ENCODE measurements at places on chromosomes 6 and 20.

DNA sequence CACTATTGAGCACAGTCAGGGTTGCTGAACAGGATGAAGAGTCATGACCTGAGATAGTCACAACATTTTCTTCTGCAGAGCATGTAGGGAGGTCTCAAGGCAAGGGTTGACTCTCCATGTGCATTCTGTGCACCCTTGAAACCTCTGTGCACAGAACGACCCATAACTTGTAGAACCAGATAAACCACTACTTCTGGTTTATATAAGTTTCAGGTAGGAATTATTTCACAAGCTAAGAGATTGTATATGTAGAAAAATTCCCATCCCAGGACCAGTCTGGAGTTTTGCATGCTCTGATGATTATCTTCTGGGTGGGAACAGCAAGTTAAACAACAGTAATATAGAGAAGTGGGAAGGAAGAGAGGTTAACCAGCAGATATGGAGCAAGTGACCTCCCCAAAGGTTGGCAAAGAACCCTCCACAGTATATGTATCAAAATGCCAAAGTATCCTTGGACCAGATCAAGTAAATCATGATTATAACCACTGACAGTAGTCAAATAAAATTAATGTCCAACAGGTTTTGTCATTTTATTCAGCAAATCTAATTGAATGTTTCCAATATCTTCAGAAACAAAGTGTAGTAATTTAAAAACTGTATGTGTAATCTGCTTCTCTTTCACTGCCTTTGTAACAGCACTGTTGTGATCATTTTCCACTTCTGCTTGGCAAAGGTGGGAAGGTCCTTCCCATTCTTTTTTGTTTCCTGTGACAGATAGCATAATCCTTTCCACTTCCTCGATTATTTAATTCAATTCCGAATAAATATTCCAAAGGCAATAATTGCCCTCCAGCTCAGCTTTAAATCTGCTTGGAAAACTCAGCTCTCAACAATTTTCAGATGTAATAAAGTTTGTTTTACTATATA lies 104.4 kb downstream of the SYNE1 start:
- no peak for DNase-seq

GRCh38 chr20:50354721-50355589 lies 155.2 kb upstream of the PTPN1 start:
- no peak for DNase-seq

DNA sequence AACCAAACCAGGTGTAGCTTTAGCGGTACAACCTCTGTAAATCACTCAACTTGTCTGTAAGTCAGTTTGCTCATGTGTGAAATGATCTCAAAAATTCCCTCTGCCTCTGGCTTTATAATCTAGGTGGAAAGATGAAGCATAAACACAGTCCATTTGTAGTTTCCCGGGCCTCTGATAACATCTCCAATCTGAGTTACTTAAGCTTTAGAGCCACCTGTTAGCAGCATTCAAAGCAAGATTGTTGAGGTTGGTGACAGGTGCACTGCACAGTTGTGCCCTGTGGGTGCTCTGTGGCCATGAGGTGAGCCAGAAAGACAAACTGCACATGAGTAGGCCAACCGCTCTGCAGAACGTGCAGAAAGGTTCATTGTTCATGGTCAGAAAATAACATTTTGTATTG lies 53.7 kb downstream of the MOCS1 start:
- DNase-seq = no peak

- no peak for DNase-seq
Measured at GRCh38 chr6:116118608-116119007, 7.3 kb downstream of the COL10A1 start.

DNA sequence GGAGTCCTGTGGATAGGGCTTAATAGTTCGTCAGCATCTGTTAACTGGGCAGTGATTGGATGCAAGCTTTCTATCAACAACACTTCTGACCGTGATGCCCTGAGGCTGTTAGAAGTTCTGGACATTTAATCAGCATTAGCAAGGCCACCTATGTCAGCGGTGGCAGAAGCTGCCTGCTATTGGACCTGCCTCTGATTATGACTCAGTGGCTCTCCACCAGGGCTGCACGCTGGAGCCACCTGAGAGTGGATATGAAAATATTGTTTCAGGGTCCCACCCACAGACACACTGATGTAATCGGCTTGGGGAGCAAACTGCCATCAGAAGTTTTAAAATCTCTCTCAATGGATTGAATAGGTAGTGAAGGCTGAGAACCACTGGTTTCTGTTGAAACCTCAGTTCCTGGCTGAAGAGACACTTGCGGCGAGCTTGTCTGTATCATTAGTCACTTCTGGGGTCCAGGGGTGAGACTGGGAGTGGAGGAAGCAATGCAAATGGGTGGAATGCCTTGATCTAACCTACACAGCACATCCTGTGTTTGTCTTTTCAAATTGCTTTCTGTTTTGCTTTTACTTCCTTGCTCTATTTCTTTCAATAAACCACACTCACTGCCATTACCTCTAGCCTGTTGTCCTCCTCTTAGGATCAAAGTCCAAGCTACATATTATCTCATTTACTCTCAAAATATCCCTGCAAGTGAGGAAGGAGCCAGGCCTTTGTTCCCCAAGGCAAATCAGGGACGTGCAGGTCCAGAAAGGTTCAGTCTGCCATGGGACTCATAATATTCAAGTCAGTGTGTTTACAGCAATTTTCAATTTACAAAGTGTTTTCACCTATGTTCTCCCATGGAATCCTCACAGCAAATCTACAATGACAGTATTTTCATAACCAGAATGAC lies 4.2 kb downstream of the CLIC5 start:
- DNase-seq = no peak

DNA sequence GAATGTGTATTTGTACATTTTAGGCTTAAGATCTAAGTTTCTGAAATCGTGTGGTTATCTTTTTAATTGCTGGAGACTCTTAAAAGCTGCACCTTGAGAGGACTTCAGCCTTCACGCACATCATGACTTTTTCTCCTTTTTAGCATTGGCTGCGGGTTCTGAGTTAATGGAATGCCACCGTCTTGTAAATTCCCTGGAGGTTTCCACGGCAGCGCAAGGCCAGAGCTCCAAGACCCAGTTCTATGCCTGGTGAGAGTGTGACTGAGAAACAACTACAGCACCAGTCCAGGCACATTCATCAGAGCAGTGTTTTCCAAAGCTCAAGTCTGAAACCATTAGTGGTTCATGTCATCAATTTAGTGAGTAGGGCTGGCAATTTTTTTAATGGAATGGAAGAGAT lies 23.0 kb downstream of the PRR18 start:
- no peak for DNase-seq

- DNase-seq = no peak
Measured at GRCh38 chr6:45548657-45549515, 171.2 kb upstream of the SUPT3H start.

GRCh38 chr6:53437557-53438202 lies 88.9 kb upstream of the ELOVL5 start:
- DNase-seq = no peak

GRCh38 chr6:31663126-31663960 lies 1.5 kb downstream of the GPANK1 start:
- no peak for DNase-seq

DNA sequence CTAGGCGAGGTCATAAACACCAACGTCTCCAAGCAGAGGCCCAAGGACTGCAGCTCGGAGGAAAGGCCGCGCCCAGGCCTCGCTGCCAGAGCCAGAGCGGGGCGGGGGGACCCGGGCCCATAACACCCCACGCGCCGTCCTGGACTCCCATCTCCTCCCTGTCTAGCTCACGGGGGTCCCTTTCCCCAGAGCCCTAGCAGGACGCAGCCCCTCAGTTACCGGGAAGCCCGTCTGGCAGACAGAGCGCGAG lies 44.9 kb downstream of the MDFI start:
- no peak for DNase-seq

DNA sequence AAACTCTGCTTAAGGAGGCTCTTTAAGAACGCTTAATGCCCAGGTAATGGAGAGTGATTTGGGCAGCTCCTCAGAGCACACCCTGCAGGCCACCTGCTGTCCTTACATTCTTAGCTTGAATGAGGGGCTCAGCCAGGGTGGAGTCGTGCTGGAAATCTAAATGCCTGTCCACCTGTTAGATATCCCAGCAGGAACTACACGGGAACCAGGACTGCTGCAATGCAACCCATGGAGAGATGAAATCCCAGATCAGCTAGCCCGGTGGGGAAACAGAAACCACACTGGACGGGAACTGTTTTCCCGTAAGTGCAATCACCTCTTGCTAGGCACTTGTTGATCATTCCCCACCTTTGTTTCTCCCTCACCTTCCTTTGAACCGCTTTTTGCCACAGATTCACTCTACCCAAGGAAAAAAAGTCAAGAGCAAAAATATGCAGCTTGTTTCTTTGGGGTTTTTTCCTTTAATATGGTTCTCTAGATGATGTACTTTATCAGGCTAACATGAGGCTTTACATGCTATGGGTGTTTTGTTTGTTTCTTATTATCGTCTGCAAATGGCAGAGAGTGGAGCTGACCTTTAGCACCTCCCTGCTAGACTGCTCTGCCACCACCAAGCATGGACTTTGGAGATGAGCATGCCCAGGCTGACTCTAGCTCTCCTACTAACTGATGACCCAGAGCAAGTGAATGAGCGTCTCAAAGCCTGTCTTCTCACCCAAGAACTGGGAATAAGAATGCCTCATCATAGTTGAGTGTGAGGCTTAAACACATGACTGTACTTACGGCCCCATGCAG lies 125.9 kb upstream of the TNFAIP3 start:
- no peak for DNase-seq

GRCh38 chr6:100134703-100135102 lies 140.7 kb upstream of the MCHR2 start:
- DNase-seq = no peak

- DNase-seq = no peak
Measured at GRCh38 chr6:111691345-111692225, 85.9 kb upstream of the TRAF3IP2 start.

GRCh38 chr20:31452575-31452974 lies 12.1 kb downstream of the DEFB123 start:
- no peak for DNase-seq

DNA sequence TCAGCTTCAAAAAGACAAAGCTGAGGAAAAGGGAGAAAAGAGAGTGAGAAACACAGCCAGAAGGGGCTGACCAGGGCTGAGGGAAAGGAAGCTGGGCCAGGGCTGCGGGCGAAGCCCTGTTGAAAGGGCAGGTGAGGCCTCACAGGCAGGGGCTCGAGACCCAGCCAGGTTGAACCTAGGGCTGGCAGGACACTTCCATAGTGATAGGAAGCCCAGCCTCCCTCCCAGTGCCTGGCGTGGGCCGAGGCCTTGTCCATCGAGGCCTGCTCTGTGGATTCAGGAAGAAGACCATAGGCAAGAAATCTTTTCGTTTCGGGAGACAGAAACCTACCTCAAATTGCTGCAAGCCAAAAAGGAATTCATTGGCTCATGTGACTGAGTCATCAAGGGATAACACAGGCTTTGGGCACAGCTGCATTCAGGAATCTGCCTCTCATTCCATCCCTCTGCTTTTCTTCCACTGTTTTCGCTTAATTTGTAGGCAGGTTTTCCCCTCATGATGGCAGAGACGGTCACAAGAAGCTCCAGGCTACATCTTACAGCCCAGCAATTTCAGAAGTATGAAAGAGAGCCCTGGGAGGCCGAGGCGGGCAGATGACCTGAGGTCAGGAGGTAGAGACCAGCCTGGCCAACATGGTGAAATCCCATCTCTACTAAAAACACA lies 311.1 kb upstream of the SULF2 start:
- DNase-seq = no peak

DNA sequence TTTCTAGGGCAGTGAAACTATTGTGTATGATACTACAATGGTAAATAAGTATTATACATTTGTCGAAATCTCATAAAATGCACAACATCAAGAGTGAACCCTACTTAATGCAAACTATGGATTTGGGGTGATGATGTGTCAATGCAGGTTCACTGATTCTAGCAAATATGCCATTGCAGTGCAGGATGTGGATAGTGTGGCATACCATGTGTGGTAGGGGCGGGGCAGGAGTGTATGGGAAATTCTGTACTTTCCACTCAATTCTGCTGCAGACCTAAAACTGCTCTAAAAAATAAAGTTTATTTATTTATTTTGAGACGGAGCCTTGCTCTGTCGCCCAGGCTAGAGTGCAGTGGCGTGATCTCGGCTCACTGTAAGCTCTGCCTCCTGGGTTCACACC lies 44.3 kb downstream of the ABHD12 start:
- no peak for DNase-seq

DNA sequence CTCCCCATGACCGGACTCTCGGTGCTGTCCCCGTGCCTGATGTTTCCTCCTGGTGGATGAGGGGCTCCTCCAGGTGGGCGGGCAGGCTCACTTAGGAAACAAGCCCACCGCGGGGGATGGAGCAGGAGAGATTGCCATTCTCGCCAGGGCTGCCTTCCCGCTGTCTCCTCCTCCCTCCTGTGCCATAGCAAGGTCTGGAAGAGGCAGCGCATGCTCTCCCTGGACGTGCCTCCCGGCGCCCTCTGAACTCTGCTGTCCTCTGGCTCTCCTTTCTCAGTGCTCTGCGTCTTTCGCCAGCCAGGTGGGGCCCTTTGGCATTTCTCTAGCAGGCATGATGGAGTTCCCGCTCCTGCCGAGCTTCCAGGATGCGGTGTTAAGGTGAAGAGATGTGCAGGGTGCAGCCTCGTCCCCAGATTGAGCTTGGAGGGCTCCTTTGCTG lies 17.4 kb upstream of the NPEPL1 start:
- no peak for DNase-seq

DNA sequence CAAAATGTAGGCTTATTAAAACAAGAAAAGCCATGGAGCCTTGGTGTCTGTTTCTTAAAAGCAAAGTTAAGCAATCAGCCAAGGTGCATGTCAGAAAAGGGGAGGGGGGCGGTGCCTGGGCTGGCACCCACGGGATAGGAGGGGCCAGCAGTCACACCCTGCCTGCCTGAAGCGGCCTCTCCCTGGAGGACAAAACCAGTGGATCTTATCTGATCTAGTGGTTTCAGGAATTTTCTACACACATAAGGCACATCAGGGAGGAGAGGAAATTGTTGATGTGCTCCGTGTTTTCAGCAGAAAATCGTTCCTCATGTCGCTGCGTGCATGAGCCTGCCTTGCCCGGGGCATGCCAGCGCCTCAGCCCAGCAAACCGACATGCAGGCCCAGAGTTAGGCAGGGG lies 276.4 kb downstream of the TAF4 start:
- no peak for DNase-seq

DNA sequence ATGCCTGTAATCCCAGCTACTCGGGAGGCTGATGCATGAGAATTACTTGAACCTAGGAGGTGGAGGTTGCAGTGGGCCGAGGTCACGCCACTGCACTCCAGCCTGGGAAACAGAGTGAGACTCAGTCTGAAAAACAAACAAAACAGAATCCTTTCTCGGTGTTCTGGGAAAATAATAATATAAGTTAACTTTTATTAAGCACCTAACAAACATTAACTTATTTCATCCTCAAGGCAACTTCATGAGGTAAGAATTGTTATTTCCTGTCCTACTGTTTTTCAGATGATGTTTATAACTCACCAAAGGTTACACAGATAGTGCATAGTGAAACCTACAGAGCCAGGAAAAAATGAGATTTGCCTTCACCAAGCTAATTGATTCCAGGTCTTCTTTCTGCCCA lies 221.4 kb downstream of the PHACTR1 start:
- DNase-seq = no peak

Measured in D721Med (cell line).